ENCODE measurements at places on chromosomes 7 and 10.

DNA sequence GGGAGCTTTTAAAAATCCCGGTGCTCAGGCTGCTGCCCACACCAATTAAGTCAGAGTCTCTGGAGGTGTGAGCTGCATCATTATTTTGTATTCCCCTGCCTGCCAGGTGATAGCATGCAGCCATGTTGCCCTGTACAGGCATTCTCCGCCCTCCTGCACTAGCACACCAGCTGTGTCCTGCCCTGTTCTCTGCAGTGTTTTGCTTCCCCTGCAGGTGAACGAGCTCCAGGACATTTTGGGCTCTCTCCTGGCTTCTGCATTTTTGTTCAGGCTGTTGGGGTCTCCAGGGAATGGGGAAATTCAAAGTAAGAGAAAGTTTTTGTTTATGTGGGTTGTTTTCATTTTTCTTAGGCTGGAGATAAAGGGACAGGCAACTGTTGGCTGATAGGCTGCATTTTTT, 271.0 kb upstream of the COBL start:
- no peak for DNase-seq

DNA sequence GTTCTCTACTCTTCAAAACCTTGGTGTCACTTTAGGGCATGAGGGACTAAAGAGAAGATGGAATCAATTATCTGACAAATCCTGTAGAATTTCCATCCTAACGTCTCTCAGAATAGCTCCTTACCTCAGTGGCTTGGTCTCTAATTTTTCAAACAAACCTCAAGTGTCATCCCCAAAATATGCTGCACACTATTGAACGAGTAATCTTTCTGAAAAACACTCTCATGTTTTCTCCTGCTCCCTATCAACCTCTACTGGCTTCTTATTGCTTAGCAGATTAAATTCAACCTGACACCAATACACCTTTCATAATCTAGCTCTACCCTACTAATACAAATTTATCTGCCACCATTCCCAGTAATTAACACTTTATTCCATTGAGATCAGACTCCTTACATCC, 8.5 kb downstream of the CNOT4 start:
- no peak for DNase-seq

DNA sequence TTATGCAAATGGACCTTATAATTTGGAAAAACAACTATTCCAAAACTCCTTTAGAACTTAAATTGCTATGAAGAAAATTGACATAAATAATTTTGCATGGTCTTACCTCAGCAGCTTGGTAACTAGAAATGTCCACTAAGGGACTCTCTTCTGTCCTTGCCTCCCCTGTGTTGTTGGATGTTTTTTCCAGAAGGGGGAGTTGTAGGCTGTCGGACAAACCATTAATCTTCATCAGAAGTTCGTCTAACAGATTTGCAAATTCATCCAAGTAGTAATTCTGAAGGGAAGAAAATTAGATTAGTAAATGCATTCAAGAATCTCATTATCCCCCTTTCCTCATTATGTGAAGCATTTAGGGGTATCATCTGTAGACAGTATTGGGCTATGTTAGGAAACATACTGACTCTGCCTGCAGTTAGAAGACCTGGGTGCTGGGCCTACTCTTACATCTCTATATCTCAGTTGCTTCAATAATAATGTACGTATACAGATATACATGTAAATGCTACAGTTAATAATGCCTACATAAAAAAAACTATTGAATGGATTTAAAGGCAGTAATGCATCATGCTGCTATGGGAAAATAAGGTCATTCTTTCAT, 155.6 kb downstream of the PKD1L1 start:
- DNase-seq = peak; percentile 48

DNA sequence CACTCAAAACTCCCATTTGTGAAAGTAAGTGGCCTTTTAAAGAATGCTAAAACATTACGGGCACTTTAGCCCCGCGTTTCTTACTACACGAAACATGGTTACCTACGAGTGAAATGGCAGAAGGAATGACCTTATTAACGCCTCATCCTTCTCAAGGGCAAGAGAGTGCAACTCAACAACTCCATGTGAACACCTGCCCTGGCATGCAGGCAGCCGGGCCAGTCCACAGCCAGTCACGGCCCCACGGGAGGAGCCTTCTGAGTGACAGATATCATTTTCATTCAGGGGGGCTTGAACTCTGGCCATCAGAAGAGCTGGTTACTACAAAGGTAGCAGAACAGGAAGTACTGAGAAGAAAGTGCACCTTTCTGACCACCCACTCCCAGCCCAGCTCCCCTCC, 236.1 kb downstream of the PTPRN2 start:
- no peak for DNase-seq

DNA sequence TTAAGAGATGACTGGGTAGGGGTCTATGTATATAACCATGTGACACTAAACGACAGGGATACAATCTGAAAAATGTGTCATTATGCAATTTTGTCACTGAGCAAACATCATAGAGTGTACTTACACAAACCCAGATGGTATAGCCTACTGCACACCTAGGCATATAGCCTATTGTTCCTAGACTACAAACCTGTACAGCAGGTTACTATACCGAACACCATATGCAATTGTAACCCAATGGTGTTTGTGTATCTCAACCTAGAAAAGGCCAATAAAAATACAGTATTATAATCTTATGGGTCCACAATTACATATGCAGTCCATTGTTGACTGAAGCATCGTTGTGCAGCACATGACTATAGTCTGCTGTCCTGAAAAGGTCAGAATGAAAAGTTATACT, 22.9 kb downstream of the STRIP2 start:
- no peak for DNase-seq

GRCh38 chr7:156554488-156554887, 86.1 kb upstream of the RNF32 start:
- no peak for DNase-seq

GRCh38 chr7:5692112-5692844, 89.2 kb downstream of the RNF216 start:
- DNase-seq = peak; percentile 55

- no peak for DNase-seq
Observed at GRCh38 chr10:88185830-88186229, 322.4 kb downstream of the PTEN start.

GRCh38 chr7:112411186-112411795, 39.0 kb upstream of the IFRD1 start:
- DNase-seq = peak; percentile 43

GRCh38 chr7:85160223-85160622, 26.6 kb downstream of the SEMA3D start:
- DNase-seq = no peak

- peak; percentile 72 for DNase-seq
Observed at GRCh38 chr7:136405931-136406777, 429.0 kb upstream of the MTPN start.

DNA sequence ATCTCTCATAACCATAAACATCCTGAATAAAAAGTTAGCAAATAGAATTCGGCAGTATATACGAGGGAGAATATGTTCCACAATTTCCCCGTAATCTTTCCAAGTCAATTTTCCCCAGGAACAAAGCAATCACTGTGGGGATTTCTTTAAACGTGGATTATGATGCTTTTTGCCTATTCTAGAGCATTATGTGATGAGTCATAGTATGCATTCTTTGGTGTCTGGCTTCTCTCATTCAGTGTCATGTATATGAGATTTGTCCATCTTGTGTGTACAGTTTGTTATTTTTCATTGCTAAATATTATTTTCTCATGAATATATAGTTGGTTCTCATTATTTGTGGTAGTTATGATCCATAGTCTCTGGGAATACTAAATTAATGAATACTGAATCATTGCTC, 9.9 kb upstream of the OR9A4 start:
- no peak for DNase-seq

- no peak for DNase-seq
Observed at GRCh38 chr7:8070451-8071180, 102.0 kb downstream of the GLCCI1 start.

GRCh38 chr7:158473221-158473620, 114.4 kb downstream of the PTPRN2 start:
- DNase-seq = no peak

- peak; percentile 81 for DNase-seq
Observed at GRCh38 chr10:75400771-75401568, 594 bp downstream of the ZNF503 start.

DNA sequence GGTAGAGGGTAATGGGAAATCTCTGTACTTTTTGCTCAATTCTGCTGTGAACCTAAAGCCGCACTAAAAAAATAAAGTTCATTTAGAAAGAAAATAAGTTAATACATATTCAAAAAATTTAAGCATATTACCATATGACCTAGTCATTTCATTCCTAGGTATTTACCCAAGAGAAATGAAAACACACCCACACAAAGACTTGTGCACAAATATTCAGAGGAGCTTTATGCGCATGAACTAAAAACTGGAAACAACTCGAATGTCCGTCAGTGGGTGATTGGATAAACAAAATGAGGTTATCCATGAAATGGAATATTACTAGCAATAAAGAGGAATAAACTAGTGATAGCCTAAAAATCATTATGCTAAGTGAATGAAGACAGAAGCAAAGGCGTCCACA, 62.6 kb upstream of the ZNRF2 start:
- DNase-seq = no peak

GRCh38 chr7:117178600-117178999, 144.3 kb downstream of the WNT2 start:
- no peak for DNase-seq

- DNase-seq = no peak
Observed at GRCh38 chr10:114283535-114284234, 44.6 kb downstream of the VWA2 start.

GRCh38 chr7:30595436-30596013, 847 bp downstream of the GARS1 start:
- DNase-seq = no peak

DNA sequence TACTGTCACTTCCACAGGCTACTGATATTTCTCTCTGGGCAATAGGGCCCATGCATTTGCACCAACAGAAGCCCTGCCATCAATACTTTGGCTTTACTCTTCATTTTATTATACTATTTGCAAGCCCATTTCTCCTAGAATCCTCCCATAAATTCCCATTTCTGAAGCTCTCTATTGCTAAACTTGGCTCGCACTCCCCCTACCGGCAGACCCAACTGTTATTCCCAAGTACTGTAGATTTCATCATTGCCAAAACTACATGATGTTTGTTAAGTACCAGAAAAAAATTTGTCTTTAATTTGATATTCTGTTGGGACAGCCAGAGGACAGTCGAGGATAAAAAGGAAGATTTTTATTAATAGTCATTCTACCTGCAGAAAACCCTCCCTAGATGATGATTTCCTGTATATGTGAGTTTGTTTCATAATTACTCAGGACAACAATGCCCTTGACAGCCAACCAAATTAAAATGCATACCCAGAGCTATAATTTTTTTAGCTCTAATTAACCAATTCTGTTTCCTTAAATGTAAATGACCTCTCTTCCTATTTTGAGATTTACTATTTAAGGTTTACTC, 298.6 kb downstream of the REEP3 start:
- peak; percentile 37 for DNase-seq

- peak; percentile 94 for DNase-seq
Observed at GRCh38 chr7:99623091-99623693, 6.4 kb downstream of the ZSCAN25 start.

- DNase-seq = no peak
Observed at GRCh38 chr7:103985565-103986126, 3.8 kb downstream of the RELN start.

- no peak for DNase-seq
Observed at GRCh38 chr7:93823621-93824020, 66.9 kb downstream of the TFPI2 start.

DNA sequence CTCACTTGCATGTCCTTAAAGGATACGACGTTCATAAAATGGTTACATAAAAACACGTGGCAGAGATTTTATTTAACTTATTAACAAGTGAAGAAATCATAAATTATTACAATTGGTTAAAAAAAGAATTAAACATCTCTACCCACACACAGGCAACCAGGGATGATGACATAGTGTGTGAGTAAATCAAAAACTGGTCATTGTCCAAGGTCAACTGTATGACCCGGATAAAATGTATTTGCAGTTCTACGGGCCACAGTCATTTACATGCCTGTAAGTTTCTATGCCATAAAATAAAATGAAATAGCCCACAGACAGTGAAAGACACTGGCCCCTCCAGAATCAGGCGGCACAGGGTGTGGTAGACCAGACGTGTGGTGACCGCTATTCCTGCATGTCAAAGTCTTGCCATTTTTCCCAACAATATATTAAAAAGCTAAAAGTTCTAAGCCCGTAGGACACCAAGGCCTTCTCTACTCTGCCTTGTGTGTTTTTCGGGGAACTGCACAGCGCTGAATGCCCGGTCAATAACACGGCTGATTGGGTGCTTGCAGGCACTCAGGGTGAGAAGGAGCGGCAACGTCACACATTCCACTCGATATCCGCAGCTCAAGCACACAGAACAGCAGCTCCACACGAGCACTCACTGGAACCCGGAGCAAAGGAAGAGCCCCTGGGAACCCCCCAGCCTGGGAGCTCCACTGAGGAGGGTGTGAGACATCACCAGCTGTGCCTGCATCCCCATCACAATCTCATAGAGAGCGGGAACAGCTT, 143.3 kb upstream of the PPP2R2D start:
- no peak for DNase-seq

DNA sequence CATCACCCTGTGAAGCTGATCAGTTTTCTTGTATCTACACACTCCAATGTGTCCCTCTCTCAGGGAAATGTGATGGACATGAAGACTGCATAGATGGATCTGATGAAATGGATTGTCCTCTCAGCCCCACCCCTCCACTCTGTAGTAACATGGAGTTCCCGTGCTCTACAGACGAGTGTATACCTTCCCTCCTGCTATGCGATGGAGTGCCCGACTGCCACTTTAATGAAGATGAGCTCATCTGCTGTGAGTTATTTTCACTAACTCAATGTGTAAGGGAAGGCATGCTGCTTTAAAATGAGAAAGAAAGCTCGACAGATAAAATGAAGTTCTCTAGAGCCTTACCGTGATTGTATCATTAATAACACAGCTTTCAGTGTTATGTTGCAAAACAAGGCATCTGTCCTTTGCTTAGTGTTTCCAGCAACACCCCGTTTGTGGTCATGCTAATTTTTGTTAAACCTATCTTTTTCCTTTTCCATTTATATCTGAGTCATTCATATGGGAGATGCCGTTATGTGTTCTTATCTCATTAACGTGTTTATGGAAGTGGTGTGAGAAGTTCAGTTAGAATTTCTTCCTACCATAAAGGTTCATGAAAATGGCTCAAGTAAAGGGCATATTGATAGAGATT, 220.9 kb upstream of the PLXDC2 start:
- no peak for DNase-seq

GRCh38 chr10:78931321-78932053, 137.3 kb upstream of the ZMIZ1 start:
- DNase-seq = no peak

GRCh38 chr10:6815346-6815745, 235.3 kb upstream of the PRKCQ start:
- no peak for DNase-seq

GRCh38 chr10:79273604-79274003, 73.7 kb upstream of the PPIF start:
- DNase-seq = no peak

DNA sequence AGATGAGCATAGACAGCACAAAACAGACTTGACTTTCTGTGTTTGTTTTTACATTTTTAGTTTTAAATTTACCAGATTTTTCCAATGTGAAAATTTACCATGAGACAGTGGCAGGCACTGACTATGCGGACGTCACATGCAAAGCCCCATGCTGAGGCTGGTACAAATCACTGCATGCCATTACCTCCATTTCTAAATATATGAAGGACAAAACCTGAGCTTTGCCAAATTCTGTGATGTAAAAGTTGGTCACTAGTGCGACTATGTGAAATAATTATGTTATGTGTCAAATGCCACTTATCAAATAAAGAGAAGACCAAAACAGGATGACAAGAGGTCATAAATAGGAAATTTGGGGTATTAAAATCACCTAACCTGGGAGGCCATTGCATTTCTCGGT, 22.1 kb downstream of the NRAP start:
- no peak for DNase-seq
